ENCODE measurements at places on chromosomes 7 and 10. TPM values are rescaled to one million over a fixed set of nuclear protein-coding genes. Genes with fewer than 3 reads are reported as not detected.

DNA sequence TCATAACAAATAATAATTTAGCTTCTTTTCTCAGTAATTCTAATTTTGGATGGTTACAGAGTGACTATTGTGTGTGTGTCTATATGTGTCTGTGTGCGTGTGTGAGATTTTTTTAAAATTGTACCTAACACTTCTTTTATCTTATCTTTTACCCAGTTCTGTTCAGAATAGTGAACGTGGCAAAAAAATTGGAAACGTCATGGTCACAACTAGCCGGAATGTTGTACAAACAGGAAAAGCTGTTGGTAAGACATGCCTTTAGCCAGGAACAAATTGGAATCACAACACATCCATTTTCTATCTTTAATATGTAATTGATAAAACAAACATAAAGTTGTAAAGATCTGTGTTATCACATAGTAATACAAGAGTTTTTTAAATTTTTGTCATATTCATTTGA lies 85.4 kb downstream of the AVL9 start:
- no peak for DNase-seq

- DNase-seq: no peak
These were observed 1203.5 kb downstream of the TYW1 start for GRCh38 chr7:68200051-68200670.

DNA sequence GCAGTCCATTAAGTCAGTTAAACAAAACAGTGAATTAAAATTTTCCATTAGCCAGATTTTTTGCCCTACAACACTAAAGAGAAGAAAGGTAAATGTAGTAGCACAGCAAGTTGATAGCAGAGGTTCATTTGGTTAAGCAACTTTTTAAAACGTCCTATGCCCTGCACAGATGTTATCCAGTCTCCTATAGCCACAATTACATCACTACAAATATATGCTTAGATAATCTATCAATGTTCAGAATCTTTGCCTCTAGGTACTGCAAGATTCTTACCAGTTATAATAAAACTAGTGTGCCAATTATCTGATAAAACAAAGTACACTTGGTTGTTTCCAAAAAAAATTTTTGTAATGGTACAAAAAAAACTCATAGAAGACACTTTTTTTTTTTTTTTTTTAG lies 175.5 kb upstream of the MYO3A start:
- DNase-seq: no peak

GRCh38 chr10:130631142-130632096 lies 495.2 kb downstream of the GLRX3 start:
- DNase-seq: no peak

- DNase-seq: no peak
These were observed 83.8 kb downstream of the ABCA13 start for GRCh38 chr7:48255046-48255445.

CALHM3 gene
- not detected for total RNA-seq

GDF10 gene
- 4.6 TPM for total RNA-seq

MYH16 gene
- not detected for total RNA-seq

MLXIPL gene
- not detected for total RNA-seq
